Sigmoid colon (tissue), 7 donors: ENCODE measurements at places on chromosomes 7 and 10.
A peak's percentile ranks its signal among the peaks of the same experiment; 100 is the strongest.

- no peak for DNase-seq
Measured at GRCh38 chr10:48769706-48770435, 85.2 kb downstream of the WDFY4 start.

DNA sequence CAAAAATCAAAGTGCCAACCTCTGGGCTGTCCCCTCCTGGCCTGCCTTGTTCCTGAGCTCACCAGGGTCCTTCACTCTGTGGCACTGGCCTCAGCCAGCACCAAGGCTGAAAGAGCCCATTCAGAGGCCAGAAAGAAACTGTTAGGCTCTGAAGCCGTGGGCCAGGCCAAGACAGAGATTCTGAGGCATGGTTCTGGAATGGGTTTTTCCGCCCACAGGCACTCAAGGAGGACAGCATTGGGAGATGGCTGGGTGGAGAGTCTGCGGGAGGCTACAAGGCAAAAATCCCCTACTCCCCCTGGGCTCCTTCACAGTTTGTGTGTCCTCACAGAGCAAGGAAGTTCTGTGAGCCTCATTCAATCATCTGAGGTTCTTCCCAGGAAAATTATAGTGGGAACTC, 31.7 kb downstream of the GRIFIN start:
- peak; percentile 74 for DNase-seq

DNA sequence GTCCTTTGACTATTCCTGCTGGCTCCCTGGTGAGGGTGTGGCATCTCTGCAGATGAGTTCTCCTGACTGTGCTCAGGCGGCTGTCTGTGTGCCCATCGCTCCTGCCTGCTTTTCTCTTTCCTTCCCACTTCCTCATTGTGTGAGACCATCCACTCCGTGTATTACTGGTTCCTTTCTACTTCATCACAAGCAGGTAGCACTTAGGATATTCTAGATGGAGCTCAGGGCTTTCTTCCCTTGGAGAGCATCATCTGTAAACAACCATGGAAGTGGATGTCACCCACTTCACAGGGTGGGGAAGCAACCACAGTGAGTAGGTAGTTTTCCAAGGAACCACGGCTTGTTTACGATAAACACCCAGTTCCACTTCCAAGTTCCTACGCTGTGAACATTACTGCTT, 15.7 kb downstream of the DNAJB6 start:
- DNase-seq: peak; percentile 49

DNA sequence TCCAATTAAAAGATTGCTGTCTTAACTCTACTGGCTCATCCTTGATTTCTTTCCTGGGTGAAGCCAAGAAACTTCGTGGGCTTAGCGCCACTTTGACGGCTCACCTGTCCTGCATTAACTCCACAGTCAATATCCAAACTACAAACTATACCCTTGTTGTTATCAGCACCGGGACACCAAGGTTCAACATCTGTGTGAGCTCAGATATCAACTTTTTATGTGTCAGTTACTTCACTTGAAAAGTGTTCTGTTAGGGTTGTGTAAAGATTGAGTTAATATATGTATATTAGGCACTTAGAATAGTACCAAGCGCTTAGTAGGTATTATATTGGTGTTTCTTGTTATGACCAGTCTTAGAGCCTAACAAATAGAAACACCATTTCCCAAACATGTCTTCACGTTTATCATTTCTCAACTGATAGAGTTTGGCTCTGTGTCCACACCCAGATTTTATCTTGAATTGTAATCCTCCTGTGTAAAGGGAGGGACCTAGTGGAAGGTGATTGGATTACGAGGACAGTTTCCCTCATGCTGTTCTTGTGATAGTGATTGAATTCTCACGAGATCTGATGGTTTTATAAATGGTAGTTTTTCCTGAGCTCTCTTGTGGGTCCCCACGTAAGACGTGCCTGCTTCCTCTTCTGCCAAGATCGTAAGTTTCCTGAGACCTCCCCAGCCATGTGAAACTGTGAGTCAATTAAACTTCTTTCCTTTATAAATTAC, 19.0 kb upstream of the ST8SIA6 start:
- DNase-seq: no peak

GRCh38 chr7:16817536-16817935, 12.7 kb upstream of the AGR2 start:
- DNase-seq: no peak
